ENCODE measurements at places on chromosomes 4 and X. TPM values are rescaled to one million over a fixed set of nuclear protein-coding genes. Genes with fewer than 3 reads are reported as not detected.

The TASL gene
- total RNA-seq: not detected

The TMPRSS11E gene
- total RNA-seq: not detected

The AMTN gene
- total RNA-seq: not detected

The DMRTC1 gene
- not detected for total RNA-seq

DNA sequence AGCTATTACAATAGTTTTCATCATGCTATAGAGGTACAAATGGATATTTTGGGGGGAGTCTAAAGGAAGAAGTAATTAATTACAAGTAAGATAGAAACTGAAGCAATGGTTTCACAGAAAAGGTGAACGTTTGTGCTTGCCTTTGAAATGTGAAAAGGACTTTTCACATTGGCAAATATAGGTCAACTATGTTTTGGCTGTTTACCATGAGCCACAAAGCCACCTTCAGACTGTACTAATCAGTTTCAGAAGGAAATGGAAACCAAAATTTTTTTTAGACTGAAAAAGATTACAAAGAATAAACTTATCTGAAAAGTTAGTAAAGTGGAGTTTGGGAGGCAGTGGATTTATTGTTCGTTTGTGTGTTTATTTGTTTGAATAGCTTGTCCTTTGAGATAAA lies 32.1 kb downstream of the SYTL5 start:
- DNase-seq: no peak

DNA sequence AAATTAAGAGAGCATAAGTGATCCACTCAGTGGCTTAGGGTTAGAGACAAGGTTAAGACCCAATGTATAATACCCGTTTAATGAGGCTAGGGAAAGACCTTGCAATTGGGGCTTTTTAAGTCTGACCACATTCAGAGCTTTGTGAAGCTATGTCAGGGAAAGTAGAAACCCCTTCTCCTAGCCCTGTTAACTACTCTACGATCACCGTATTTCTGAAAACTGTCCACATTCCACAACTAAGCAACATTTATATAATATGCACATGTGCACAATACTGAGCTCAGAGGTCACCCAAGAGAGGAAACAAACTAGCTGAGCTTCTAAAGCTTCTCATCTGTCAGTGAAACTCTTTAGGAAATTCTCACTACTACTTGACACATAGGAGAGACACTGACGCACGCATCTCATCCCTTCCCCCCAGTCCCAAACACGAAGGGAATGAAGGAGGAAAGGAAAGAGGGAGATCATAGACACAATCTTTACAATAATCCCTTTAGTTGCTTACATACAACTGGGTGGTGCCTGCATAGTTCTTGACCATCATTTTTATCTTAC lies 56.2 kb downstream of the METTL14 start:
- DNase-seq: no peak

DNA sequence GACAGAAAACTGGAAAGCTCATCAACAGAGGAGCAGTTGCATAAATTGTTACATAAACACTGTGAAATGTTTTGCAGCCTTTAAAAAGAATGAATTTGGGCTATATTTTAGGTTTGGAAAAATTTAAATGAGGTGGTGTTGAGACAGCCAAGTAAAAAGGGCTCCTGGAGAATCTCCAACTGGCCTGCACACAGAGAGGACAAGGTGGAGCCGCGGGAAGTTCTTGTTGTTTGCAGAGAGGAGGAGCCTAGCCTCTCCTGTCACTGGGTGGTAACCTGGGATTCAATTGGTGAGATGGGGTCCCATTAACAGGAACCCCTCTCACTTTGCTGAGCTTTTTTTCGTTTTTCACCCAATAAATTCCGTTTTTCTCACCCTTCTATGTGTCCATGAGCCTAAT lies 13.4 kb downstream of the GIMD1 start:
- no peak for DNase-seq

DNA sequence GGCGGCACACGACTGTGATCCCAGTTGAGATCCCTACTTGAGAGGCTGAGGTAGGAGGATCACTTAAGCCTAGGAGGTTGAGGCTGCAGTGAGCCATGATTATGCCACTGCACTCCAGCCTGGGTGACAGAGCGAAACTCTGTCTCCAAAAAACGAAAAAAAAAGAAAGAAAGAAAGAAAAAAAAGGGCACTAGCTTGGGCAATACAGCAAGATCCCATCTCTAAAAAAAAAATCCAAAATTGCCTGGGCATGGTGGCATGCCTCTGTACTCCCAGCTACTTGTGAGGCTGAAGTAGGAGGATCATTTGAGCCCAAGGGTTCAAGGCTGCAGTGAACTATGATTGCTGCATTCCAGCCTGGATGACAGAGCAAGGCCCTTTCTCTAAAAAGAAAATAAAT lies 10.7 kb upstream of the KLHL15 start:
- no peak for DNase-seq

GRCh38 chr4:8238036-8238511 lies 31.5 kb upstream of the HTRA3 start:
- no peak for DNase-seq

GRCh38 chrX:42686706-42687105 lies 91.3 kb downstream of the PPP1R2C start:
- DNase-seq: no peak
